Uterus (tissue), 4 donors: ENCODE measurements at places on chromosomes 5 and 9. TPM values are rescaled to one million over a fixed set of nuclear protein-coding genes. Genes with fewer than 3 reads are reported as not detected.

- H3K27ac ChIP-seq, result no peak overlapping the region
- no peaks in the 10 kb centered on the region for H3K4me1 ChIP-seq
- no peaks in the 10 kb centered on the region for H3K27me3 ChIP-seq
- H3K36me3 ChIP-seq, result no peaks in the 10 kb centered on the region
- H3K4me3 ChIP-seq, result no peak overlapping the region
Measured at GRCh38 chr9:126677188-126678084, 63.7 kb downstream of the LMX1B start.

DNA sequence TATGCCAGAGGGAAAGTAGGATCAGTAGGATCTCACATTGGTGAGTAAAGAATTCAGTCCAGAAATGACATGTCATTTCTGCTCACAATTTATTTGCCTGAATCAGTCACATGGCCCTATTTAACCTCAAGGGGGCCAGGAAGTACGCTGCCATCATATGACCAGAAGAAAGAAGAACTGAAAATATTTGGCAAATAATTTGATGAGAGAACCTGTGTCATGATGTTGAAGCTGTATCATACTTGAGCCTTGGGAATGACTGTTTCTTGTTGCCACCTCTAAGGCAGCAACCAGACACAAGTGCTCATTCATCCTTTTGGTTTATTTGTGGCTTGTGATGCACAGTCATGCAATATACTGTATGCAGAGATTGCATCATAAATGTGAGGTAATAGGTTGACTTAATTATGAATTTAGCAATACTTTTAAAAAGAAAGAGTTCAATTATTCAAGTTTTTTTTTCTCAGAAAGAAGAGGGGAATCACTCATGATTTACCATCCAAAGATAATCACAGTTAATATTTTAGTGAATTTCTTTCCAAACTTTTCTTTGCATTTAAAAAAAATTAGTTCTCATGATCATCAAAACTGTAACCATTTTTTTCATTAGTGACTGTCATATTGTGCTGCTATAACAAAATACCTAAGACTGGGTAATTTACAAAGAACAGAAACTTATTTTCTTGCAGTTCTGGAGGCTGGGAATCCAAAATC lies 8.2 kb upstream of the ZFYVE16 start:
- H3K4me1 ChIP-seq, result no peaks in the 10 kb centered on the region
- H3K27ac ChIP-seq, result no peak overlapping the region
- no peaks in the 10 kb centered on the region for H3K27me3 ChIP-seq
- H3K36me3 ChIP-seq, result no peaks in the 10 kb centered on the region

ZFP37 gene
- 7.7 TPM for total RNA-seq

DNA sequence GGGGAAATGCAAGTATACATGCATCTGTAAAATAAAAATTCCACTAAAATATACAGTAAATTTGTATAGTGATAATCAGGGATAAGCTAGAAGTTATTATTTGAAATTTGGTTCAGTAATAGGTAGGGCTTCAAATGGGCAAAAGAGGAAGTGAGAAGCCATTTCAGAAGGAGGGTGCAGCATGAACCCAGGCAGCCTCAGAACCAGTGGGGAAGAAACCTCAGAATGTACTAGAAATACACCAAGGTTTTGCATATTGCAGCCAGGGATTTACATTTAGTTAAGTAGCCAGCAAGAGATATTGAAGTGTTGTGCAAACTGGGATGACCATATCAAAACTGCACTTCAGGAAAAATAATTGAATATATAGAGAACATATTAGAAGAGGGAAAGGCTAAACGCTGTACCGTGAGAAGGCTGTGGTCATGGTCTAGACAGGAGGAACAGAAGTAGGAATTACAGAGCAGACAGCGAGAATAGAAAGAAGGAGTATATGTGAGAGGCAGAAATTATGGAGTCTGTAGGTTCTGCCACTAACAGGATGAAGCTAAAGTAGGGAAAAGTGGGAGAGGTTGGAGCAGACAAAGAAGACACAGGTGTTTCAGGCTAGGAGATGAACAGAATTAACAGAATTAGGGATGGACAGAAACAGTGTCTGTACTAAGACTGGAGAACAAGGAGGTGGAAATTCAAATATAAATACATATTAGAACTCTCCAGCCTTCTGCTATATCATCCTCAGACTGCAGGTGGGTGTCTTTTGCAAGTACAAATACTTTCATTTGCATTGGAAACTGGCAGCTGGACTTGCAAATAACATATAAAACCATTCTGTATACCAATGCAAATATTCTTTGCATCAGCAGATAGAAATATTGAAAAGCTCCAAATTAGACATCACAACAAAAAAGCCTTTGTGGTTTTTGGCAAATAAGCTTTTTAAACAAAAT lies 335.6 kb downstream of the ZNF608 start:
- H3K4me1 ChIP-seq, result no peaks in the 10 kb centered on the region
- H3K4me3 ChIP-seq, result no peak overlapping the region
- DNase-seq, result no peak
- no peak overlapping the region for H3K27ac ChIP-seq
- no peaks in the 10 kb centered on the region for H3K36me3 ChIP-seq

NR2F1-AS1 gene
- 11.5 TPM for total RNA-seq

DNA sequence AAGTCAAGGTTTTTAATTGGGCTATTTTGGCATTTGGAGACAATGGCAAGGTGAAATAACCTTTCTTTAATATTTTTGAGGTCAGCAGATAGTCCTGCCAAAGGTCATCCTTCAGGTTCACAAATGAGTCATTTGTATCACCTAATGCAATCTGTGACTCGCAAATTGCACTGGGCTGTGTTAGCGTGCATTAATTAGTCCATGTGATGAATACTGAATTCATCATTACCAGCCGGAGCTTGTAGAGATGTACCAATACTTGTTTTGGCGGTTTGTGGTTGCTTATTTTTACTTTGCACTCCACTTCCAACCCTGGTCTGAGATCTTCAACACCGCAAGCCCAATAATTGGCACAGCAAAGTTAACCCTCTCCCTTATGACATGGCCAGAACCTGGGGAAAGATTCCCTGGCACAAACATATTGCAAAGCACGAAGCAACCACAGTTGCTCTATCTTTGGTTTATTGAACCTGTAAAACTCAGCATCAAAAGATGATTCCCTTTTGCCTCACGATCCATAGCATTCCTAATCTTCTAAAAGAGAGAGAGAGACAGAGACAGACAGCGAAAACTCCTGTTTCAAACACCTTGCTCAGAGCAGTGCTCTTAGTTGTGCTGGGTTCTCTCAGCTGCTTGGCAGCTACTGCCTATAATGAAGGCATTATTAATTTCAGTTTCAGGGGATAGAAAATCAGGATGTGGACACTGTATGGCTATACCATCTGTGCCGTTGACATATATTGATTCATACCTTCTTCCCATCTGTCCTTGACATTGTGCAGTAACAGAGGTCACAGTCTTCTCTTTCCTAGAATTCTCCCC lies 178.1 kb downstream of the EBF1 start:
- H3K4me1 ChIP-seq, result no peaks in the 10 kb centered on the region
- no peaks in the 10 kb centered on the region for H3K36me3 ChIP-seq
- no peaks in the 10 kb centered on the region for H3K27me3 ChIP-seq
- no peak overlapping the region for H3K27ac ChIP-seq
- H3K4me3 ChIP-seq, result no peak overlapping the region
- DNase-seq, result no peak

PPP2R2B gene
- total RNA-seq, result 14.8 TPM

ERAP2 gene
- total RNA-seq, result 13.8 TPM

IFNB1 gene
- total RNA-seq, result not detected

DNA sequence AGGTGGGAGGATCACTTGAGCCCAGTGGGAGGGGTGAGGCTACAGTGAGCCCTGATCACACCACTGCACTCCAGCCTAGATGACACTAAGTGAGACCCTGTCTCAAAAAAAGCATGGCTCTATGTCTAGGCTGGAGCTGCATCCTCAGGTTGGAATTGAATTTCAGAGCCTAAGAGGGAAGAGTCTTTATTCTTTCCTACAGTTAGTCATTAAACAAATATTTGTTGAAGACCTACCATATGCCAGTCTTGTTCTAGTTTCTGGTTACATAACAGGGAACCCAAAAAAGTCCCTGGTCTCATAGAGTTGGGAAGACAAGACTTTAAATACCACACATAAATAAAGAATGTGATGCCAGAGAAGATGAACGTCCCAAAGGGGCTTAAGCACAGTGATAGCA lies 6.9 kb upstream of the GRPEL2 start:
- no peaks in the 10 kb centered on the region for H3K4me1 ChIP-seq
- H3K27me3 ChIP-seq, result no peaks in the 10 kb centered on the region
- H3K4me3 ChIP-seq, result no peak overlapping the region
- no peak overlapping the region for H3K27ac ChIP-seq
- no peaks in the 10 kb centered on the region for H3K36me3 ChIP-seq

NFIL3 gene
- 60.2 TPM for total RNA-seq

GAPT gene
- total RNA-seq, result 0.97 TPM

- H3K27me3 ChIP-seq, result no peaks in the 10 kb centered on the region
- no peak overlapping the region for H3K4me3 ChIP-seq
- H3K4me1 ChIP-seq, result no peaks in the 10 kb centered on the region
- H3K27ac ChIP-seq, result no peak overlapping the region
Measured at GRCh38 chr5:15560421-15560820, 60.4 kb downstream of the FBXL7 start.

- no peaks in the 10 kb centered on the region for H3K36me3 ChIP-seq
- no peak overlapping the region for H3K4me3 ChIP-seq
Measured at GRCh38 chr9:295576-295975, 80.9 kb downstream of the DOCK8 start.

DNA sequence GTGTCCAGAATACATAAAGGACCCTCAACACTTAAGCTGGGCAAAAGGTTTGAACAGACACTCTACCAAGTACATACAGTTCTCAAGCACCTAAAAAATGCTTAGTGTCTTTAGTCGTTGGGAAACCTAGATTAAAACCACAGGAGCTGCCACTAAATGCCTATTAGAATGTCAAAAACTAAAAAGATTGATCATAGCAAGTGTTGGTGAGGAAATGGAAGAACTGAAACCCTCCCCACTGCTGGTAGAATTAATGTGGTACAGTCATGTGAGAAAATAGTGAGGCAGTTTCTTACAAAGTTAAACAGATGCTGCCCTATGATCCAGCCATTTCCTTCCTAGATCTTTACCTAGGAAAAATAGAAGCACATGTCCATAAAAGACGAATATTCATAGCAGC lies 40.6 kb downstream of the SFXN1 start:
- H3K4me1 ChIP-seq, result no peaks in the 10 kb centered on the region
- no peak for DNase-seq
- no peak overlapping the region for H3K4me3 ChIP-seq
- no peaks in the 10 kb centered on the region for H3K36me3 ChIP-seq
